GM12865 (cell line): ENCODE measurements at places on chromosomes 13 and 19.

DNA sequence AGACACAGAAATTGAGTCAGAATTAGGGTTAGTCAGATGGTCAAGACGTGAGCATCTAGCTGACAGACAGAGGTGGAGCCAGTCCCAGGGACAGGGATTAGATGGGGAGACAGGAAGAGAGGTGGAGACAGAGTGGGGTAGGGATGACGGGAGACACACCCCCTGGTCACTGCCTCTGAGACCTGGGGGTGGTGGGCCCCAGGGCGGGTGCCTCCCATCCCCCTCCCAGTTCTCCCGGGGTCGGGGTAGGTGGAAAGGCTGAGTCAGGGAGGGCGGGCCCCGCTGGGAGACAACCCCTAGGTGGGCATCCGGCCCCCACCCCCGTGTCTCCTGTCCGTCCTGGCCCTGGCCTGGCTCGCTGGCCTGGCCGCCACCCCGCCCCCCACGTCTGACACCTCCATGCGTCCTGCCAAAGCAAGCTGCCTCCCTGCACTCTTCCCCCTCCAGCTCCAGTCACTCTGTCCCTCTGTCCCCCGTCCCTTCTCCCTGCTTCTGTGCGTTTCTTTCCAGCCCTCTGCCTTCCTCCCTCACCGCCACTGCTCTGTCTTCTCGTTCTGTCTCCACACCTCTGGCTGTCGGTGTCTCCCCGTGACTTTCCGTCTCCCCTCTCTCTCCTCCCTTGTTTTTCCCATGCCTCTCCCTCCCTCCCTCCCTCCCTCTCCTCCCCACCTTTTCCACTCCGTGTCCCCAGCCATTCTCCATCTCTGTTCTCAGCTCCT lies 15.1 kb downstream of the CCDC97 start:
- no peak for DNase-seq

DNA sequence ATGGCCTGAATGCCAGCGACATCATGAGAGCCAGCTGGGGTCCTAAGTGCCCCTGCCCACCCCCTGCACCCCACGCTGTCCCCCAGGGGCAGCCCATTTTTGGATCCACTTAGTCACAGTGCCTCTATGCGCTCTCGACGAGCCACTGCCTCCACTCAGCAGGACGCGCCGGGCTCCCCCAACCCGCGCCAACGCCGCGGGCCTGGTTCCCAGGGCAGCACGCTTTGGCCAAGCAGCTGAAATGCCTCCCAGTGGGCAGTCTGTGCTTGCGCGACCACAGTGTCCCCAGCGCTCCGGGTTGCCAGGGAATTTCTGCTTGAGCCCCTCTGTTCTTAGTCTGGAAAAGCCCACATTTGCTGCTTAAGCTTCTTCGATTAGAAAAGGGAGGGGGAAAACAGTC lies 39.4 kb downstream of the TMED1 start:
- no peak for DNase-seq

DNA sequence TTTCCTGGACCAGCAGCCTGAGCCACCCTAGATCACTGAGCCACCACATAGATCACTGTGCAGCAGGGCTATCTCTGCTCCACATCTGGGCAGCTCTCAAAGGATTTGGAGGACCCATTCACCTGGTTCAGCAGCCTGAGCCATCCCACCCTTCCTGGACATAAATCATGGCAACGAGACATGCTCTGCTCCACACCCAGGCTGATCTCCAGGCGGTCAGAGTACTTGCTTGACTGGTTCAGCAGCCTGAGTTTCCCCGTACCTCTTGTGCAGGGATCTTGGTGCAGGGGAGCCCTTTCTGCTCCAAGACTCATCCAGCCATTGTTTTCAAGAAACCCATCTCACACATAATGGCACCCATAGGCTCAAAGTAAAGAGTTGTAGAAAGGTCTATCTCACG lies 195.3 kb downstream of the LIG4 start:
- no peak for DNase-seq

GRCh38 chr13:22903301-22903700 lies 277.5 kb upstream of the SGCG start:
- no peak for DNase-seq

DNA sequence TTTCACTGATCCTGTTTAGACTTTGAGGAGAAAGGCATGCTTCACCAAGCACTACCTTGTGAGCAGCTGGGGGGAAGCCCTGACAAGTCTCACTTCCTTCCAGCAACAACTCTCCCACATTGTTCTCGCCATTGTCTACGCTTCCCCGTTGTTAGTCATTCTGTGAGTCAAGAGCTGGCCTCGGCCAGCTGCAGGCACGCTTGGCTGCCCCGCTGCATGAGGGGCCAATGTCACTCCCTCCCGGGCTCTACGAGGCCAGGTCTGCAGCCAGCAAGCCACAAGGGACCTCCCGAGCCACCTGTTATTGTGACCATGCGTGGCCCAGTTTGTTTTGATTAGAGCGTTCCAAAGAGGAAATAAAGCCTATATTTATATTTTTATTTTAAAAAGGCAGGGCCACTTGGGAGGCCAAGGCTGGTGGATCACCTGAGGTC lies 220.9 kb downstream of the FOXO1 start:
- DNase-seq: peak; percentile 99

DNA sequence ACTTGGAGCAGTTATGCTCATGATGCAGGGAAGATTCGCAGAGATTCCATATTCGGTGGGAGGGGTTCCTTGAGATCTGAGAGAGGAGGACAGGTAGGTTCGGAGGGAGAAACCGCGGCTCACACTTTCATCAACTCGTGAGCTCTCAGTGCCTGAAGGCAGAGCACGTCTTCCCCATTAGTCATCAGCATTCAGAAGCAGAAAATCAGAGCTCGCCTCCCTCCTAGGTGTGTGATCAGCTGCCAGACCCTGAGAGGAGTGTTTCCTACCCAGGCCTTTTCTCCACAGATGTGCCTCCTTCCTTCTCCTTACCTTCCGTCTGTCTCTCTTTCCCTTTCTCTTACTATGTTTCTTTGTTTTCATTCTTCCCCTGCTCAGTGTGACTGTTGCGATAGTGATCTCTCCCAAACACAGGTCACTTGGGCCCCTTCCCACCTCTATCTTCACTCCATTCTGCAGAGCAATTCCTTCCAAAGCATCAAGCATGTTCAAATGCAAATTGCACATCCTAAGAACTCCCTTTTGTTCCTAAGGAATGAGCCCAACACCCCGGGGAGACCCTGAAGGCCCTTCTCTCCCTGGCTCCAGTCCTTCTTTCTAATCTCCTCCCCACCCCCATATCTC lies 389.5 kb downstream of the UQCRFS1 start:
- DNase-seq: no peak

DNA sequence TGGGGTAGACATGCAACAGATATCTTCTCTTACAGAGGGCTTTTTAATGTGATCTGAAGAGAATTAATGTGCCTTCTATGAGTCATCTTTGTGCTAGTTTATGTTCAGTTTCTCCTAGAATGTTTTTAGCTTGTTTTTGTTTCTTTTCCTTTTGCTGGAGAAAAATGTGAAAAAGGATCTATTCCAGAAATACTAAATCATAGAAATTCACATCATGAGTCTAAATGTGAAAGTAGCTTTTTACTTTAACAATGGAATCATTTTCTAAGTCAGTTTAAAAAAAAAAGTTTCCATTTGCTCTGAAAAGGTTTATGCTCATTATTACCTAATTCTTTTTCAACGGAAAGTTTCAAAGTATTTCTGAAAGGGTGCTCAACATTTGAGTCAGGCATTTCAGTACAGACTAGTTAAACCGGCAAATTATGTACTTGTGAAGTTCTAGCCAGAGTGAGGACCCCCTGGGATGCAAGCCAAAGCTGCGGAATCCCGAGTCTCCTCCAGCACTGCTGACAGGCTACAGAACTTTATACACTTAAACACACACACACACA lies 72.9 kb downstream of the SPATA13 start:
- DNase-seq: no peak

- DNase-seq: no peak
Observed at GRCh38 chr13:73299787-73300186, 241.0 kb downstream of the KLF5 start.

DNA sequence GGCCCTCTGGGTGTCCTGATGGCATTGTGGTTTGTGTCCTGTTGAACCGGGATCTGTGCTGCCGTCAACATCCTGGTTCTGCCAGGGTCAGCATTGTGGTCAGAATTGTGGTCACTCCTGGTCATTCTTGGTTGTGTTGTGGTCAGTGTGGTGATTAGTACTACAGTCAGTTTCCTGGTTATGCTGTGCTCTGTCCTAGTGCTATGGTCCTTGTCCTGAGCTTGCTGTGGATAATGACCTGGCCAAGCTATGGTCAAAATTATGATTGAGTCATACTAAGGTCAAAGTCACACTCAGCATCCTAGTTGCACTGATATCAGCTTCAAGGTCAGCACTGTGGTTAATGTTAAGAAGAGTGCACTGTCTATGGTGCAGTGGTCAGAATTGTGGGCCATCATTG lies 4.5 kb upstream of the OLFM2 start:
- DNase-seq: no peak
